T follicular helper cell (primary cell): ENCODE measurements at places on chromosomes 1 and 21.

- DNase-seq = no peak
Observed at GRCh38 chr1:117590273-117590925, 15.4 kb upstream of the TENT5C start.

DNA sequence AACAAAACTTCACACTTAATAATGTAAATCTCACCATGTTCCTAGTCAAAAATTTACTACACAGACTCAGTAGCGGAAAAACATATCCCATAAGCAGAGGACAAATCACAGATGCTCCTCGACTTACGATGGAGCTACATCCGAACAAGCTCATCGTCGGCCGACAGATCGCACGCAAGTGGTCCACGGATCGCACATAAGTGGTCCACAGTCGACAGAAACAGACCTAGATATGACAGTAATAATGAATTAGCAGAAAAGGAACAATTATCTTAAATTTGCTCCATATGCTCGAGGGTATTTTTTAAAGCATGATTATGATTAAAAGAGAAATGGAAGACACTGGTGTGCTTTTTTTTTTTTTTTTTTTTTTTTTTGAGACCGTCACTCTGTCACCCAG, 36.3 kb downstream of the WDR4 start:
- no peak for DNase-seq

DNA sequence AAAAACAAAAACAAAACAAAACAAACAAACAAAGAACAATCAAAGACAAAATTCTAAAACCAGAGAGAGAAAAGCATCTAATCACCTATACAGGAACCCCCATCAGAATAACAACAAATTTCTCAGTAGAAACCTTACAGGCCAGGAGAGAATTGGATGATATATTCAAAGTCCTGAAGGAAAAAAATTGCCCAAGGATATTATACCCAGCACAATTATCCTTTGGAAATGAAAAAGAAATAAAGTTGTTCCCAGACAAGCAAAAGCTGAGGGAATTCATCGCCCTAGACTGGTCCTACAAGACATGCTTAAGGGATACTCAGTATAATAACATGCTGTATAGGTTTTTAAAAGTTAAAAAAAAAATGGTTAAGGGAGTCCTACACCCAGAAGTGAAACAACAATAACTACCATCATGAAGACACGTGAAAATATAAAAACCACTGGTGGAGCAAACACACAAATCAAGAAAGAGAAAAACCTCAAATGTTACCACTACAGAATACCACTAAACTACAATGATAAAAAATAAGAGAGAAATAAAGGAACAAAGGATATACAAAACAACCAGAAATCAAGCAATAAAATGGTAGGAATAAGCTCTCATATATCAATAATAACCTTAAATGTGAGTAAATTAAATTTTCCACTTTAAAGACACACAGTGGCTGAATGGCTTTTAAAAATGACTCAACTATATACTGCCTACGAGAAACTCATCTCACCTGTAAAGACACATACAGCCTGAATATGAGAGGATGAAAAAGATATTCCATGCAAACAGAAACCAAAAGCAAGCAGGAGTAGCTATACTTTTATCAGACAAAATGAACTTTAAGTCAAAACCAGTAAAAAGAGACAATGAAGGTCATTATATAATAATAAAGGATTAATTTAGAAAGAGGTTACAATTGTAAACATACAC, 121.9 kb downstream of the ACBD6 start:
- DNase-seq = no peak

DNA sequence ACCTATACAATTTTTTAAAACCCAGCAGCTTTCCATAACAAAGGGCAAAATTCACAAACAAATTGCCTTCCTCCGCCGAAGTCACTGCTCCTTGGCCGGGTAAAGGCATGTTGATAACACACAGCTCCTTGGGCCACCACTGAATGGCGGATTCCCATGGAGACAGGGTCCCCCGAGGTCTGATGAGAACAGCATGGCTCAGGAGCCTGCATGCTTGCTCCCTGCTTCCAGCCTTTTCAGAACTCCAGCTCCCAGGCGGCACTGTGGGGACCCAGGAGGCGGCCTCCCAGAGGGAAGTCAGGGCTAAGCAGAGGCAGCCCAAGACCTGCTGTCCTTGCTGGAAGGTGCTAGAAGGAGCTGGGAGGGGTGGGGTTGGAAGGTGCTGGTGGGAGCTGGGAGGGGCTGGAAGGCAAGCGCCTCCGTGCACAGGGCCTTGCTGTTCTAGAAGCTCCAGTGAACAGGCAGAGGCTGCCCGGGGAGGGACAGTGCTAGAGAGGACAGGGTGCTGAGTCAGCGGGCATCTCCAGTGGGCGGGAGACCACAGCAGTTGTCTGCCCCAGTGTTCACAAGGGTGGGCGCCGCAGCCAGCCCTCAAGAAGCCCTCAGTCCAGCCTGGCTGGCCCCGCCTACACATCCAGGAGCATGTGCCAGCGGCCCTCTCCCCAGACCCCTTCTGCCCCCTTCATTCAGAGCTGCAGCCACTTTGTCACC, 35.1 kb downstream of the PRDM16 start:
- no peak for DNase-seq

- no peak for DNase-seq
Observed at GRCh38 chr1:113534130-113534817, 144.0 kb downstream of the MAGI3 start.

DNA sequence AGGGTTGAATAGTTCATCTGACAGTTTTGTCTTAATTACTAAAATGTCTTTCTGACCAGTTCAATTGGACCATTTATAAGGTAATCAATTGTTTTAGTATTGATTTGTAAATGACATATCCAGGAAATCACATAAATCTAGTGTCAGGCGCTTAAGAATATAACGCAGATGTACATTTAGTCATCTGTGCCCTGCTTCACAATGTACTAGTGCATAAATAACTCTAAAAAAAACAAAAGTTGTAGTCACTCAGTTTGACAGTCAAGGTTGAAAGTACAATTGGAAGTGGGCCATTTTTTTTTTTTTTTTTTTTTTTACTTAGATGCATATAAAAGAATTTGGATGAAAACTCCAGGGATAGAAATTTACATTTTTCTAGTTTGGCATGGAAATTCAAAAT, 490.4 kb downstream of the PTPRC start:
- no peak for DNase-seq

DNA sequence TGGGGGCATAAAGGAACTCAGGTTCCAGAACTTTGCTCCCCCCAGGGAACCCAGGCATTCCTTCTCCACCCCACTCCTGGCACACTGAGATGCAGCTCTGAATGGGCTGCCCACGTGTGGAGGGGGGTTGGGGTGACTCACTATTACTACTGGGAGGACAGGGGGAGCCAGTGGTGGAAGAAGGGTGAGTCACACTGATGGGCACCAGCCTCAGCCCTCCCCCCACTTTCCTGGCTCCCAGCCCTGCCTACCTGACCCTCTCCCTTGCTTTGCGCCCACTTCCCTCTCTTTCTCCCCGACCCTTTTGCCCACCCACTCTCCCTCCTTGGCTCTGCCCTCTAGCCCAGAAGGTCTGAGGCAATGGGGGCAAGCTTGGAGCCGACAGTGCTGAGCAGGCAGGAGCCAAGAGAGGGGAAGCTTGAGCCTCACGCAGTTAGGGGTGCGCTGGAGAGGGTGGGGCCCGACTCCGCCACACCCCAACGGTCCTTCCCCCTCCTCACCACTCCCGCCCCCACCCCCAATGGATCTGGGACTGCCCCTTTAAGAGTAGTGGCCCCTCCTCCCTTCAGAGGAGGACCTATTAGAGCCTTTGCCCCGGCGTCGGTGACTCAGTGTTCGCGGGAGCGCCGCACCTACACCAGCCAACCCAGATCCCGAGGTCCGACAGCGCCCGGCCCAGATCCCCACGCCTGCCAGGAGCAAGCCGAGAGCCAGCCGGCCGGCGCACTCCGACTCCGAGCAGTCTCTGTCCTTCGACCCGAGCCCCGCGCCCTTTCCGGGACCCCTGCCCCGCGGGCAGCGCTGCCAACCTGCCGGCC, at the start of gene LMNA:
TSS of gene LMNA (plus strand) at position 611 of the 818 bp plus-strand sequence. CDS start 208 bp downstream, outside the sequence.
- DNase-seq = peak; percentile 63

DNA sequence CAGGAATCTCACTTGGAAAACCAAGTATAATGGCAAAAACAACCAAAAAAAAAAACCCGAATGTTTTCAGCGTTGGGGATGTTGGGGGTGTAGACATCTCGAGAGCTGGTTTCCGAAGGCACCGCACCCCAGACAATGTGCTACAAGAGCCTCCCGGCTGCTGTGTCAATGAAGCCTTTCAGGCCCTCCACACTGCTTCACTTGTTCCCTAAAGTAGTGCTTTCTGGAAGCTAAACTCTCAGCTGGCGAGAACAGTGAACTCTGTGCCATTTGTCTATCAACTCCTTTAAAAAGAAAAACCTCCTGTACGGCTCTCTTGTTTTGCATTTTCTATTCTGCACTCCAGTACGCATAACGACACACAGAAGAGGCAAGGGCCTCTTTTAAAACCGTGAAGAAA, 32.5 kb downstream of the PLEKHO1 start:
- DNase-seq = no peak

DNA sequence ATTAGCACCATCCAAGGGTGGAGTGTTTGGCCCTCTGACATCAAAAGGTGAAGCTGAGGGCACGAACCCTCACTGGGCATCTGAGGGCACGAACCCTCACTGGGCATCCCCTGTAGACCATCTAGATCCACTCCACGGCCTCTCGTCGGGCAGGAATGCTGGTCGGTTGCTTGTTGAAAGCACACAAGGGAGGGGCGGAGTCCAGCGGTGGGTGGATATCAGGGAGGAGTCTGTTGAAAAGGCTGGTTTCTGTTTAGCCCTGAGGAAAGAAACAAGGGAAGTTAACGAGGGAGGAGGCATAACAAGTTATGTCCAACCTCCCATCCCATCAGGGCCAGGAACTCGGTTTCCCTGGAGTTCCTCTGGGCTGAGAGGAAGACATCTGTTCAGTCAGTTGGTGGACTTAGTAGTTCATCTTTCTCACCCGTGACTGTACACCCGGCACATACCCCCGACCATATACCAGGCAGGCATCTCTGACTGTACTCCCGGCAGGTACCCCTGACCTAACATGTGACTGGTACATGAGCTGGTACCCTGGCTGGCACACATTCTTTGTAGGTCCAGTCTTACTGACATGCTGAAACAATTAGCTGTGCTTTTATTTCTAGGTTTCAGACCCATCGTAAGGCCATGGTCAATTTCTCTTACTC, 32.1 kb upstream of the PDE9A start:
- no peak for DNase-seq

DNA sequence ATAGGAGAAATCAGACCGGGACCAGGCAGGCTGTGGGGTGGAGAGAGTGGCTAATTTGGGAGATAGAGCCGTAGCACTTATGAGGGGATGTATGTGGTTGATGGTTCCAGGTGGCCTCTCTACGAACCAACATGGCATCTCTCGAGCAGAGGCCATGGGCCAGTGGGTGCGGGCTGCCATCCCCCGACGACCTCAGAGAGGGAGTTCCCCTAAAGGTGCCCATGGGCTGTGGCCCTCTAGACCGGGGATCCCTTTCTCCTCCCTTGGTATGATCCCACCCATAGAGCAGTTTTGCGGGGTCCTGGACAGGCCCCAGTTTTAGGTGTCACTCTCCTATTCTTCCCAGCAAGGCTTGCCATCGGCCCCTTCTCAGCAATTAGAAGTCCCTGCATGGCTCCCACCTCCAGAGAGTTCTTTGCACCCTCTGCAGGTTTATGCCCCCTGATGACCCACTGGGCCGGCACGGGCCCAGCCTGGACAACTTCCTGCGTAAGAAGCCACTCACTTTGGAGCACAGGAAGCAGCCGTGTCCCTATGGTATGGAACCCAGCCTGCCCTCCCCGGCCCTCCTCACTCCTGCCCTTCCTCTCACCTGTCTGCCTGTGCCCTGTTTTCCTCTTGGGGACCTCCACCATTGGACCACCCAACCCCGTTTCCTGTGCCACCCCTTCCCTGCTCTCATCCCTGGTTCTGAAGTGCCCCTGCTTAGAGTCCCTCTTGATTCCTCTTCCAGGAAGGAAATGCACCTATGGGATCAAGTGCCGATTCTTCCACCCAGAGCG, 7.8 kb downstream of the ZC3H12A start:
- no peak for DNase-seq

DNA sequence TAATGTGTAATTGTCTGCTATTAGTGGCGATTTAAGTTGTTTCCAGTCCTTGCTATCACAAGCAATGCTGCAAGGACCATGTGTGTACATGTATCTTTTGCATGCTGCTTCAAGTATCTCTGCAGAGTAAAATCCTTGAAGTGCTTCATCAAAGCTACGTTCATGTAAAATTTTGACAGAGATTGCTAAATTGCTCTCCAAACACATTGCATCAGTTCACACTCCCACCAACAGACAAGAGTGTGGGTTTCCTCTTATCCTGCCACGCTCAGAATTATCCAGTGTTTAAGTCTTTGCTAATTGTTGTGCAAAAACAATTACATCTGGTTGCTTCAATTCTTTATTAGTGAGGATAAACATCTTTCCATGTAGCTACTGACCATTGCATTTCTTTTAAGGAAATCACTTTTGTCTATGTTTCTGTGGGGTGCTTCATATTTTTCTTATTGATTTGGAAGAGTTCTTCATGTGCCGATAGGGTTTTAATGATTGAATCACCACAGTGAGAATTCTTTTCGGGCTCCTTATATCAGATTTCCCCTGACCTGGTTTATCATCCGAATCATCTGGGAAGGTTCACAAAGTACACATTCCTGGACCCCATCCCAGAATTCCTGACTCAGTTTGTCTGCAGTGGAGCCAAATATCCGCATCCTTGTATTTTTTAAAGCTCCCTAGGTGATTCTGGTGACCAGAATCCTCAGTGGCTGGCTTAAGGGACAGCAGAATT, 56.3 kb upstream of the GALNT2 start:
- DNase-seq = no peak

GRCh38 chr21:43764576-43765495, 11.3 kb downstream of the CSTB start:
- DNase-seq = no peak
